ENCODE measurements at places on chromosomes 7 and 10.

GRCh38 chr10:5588080-5588453, 63.3 kb downstream of the CALML3 start:
- no peak for DNase-seq

- peak; percentile 17 for DNase-seq
Measured at GRCh38 chr10:17415046-17415658, 39.2 kb downstream of the ST8SIA6 start.

- no peak for DNase-seq
Measured at GRCh38 chr7:130949550-130949949, 215.5 kb upstream of the KLF14 start.

DNA sequence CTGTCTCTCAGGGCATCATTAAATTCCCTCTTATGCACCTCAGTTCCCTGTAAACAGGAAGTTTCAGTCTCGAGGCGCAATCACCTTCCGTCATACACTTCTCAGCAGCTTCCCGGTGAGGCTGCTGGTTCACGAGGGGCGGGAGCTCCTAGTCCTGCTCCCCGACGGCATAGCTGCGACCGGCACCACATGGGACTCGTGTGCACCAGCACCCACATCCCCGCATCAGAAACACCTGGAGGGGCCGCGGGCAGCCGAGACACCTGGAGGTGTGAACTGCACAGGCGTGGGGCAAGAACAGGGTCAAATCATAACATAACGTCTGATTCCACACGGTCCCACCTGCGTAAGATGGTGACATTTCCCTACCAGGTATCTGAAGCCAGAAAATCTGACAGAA, 52.7 kb downstream of the DIP2C start:
- no peak for DNase-seq

DNA sequence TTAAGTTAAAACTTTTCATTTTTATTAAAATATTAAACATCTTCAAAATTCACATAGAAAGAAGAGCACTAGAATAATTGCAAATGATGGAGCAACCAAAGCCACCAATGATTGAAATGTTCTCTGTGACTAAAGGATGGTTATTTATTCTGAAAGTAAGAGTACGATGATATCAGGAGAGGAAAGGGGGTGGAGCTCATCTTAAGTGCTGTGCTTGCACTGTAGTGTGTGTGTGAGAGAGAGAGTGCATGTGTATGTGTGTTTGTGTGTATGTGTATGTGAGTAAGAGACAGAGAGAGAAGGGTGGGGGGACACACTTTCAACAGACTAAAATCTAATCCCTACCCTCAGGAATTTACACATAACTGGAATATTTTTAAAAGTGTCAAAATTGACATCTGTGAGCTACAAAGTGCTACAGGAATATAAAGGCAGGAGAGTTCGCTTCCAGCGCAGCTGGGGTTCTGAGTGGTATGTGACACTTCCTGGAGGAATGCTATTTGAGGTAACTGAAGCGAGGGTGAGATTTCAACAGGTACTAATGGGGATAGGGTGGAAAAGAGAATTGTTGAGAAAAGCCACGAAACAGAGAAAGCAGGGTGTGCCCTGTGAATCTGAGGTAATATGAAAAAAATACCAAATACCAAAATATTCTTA, 57.2 kb upstream of the SMNDC1 start:
- no peak for DNase-seq

DNA sequence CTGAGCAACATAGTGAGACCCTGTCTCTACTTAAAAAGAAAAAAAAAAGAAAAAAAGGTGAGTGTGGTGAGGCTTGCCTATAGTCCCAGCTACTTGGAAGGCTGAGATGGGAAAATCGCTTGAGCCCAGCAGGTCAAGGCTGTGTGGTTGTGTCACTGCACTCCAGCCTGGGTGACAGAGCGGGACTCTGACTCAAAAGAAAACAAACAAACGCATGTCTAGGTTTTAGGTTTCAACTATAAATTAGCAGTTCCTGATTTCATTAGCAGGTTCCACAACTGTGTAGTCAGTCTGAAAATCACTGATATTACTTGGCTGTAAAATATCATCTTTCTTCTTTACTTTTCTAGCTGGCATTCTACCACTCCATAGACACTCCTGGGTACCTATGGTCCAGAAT, 155.7 kb upstream of the HGF start:
- no peak for DNase-seq

- DNase-seq, result no peak
Measured at GRCh38 chr10:108789919-108790318, 1133.4 kb downstream of the XPNPEP1 start.

- DNase-seq, result no peak
Measured at GRCh38 chr10:11407939-11408338, 203.5 kb downstream of the USP6NL start.

Measured in NCI-H446 treated with DMSO at 0.1 percent for 48 hours (cell line).